ENCODE measurements at places on chromosomes 6 and 20.

- no peak for DNase-seq
Observed at GRCh38 chr20:42461291-42461690, 728.4 kb downstream of the PTPRT start.

DNA sequence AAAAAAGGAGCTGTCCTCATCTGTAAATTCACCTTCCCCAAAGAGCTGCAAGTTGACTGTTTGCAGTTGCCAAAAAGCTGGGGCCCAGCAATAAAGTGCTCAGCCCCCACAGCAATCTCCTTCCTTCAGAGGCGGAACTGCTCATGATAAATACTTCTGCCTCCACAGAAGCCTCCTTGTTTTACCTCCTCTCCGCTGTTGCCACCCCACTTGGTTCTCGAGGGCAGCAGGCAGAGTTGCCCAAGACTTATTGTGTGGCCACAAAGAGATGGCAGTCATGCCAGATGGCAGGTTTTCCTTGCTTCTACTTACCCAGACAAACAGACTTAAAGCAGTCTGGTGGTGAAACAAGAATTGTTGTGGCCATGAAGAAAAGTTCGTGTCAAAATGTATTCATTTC, 66.3 kb downstream of the SLX4IP start:
- no peak for DNase-seq

DNA sequence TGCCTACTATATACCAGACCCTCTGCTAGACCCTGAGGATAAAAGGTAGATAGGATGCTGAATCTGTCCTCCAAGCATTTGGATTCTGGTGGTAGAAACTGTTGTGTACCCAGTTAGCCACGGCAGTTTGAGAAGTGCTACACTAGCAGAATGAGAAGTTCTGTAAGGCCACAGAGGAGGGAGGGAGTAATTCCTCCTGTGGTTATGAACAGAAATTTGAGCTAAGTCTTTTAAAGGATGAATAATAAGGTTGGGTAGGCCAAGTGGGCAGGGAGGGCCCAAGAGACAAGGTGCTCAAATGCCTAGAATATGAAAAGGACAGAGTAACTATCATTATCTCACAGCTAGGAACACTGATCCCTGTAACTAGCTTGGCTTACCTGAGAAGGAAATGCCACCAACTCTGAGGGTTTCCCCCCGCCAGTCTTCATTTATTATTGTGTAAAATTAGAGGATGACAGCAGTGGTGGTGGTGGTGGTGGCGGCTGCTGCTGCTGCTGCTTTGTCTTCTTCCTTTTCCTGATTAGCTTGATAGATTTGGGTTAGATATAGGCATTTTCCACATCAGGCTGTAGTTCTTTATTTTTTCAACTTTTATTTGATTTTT, 243.3 kb downstream of the PRL start:
- no peak for DNase-seq

- no peak for DNase-seq
Observed at GRCh38 chr6:150055131-150055530, 13.8 kb downstream of the ULBP3 start.

GRCh38 chr20:33009214-33010132, 2.0 kb downstream of the BPIFB2 start:
- DNase-seq: peak; percentile 14

DNA sequence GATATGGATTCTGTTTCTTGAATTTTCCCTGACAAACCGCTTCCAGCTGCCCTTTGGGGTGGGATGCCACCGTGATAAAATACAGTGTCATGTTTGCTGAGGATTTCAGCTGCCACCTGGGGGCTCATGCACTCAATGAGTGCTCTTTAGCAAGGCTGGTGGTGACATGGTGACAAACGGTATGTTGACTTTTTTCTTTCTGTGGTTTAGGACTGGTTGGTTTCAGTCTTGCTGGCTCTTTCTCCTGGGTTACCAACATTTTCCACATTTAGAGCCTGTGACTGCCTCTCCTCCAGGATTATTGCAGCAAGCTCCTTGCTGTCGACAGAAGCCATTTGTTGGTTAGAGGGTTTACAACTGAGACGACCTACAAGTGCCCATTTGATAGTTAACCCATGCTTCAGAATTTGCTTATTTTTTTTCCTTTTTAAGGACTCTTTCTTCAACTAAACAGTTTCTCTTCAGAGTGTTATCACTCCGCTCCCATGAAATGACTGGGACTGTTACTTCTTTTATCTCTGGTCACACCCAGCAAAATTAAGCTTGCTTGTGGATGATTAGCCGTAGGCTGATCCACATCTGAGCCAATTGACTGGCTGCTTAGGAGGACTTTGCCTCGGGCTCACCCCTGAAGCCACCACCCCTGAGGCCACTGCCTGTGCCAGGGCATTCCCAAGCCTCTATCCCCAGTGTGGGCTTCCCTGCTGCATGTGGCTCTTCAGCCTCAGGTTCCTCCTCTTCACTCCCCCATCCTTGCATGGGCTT, 48.4 kb upstream of the CDYL start:
- no peak for DNase-seq

DNA sequence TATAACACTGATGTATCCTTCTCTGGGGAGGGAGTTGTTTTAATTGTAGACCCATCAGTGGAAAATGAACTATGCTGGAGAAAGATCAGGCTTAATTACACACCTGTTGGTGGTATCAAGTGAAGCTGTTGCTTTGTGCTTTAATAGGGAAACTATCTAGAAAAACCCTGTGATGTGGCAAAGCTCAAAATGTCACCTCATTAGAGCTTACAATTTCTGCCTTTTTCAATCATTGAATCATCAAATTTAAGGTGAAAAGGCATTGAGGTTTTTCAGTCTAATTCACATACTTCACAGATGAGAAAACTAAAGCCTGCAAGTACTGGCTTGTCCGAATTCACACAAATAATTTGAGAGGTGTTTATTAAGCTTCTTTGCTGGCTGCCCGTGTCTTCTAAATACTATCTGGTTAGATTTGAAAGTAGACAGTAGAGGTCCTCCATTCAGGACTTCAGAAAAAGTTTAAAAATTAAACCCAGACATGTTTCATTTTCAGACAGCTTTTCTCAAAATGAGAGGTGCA, 143.3 kb upstream of the MAP3K7 start:
- no peak for DNase-seq

DNA sequence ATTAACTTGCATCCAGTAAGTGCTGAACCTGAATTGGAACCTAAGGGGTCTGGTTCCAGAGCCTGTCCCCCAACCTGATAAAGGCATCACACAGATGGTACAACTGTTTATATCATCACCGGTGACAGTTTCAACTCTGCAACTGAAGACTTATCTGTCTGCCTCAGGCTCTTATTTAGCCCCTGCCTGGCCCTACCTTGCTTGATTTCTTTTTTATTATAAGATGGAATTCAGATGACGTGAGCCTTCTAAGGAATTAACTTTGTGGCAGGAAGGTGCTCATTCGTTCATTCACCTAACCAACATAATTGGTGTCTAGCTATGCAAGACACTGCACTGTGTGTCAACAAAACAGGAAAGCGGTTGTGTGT, 175.0 kb downstream of the BCAS1 start:
- no peak for DNase-seq

DNA sequence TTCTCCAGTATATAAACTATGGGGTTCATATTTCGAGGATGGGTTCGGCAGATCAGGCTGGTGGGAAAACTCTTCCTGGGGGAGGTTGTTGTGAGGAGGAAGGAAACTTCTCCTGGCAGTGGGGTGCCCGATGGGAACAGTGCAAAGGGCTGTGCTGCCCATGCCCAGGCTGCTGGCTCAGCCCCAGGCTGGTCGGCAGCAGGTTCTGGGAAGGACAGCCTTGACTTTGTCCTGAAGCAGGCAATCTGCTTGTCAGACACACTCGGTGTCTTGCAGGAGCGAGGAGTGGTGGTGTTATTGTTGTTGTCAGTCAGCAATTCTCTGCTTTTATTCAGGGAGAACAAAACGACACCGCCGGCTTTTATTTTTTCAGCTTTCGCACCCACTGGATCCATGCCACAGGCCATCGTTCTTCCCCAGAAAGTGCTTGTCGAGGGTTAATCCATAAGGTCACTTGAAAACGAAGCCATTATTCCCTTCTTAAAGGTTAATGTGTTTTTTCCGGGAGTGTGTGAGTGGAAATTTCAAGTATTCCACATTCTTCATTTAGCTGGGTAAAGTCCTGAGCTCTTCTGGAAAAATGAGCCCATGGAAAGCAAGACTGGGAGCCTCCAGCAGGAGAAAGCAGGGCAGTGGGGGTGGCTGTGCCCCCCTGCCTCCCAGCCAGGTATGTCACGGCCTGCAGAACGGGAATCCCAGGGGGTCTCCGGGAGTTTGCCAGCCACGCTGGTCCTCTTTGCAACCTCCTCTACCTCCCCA, 57.0 kb upstream of the STX16 start:
- DNase-seq: no peak

- no peak for DNase-seq
Observed at GRCh38 chr20:44143936-44144335, 43.1 kb downstream of the JPH2 start.

GRCh38 chr20:33667245-33667675, 517 bp downstream of the ACTL10 start:
- no peak for DNase-seq

GRCh38 chr6:121616406-121616805, 181.0 kb downstream of the GJA1 start:
- no peak for DNase-seq

GRCh38 chr6:113476937-113477839, 380.0 kb upstream of the MARCKS start:
- no peak for DNase-seq

GRCh38 chr6:84344005-84344404, 116.6 kb upstream of the CEP162 start:
- no peak for DNase-seq
